ENCODE measurements at places on chromosomes 12 and 14. TPM values are rescaled to one million over a fixed set of nuclear protein-coding genes. Genes with fewer than 3 reads are reported as not detected.
A peak's percentile ranks its signal among the peaks of the same experiment; 100 is the strongest.

DNA sequence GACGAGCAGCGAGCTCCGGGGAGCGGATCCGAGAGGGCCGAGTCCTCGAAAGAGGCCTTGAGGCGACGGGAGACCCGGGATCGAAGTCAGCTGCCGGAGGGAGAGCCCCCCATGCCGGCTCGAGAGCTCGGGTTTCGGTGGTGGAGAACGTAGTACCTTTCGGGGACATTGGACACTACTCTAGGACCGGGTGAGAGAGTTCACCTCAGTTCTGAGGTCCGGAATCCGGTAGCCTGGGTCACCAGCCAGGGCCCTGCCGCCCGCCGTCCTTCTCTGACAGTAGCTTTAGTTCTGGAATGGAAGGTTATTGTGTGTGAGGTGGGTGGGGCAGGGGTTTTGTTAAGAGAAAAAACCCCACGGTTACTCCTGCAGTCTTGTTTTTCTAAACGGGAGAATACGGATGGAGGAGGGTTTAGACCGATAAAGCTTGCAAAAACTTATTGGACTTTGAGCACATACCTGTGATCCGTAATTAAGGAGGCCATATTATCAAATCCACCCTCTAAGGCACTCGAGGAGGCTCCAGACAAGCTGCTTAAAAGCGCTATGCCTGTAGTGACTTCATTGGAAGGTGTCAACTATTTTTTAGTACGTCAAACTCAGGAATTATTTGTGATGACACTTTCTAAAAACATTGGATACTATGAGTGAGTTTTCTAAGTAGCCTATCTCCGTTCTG lies 765 bp downstream of the SCYL2 start:
- peak; percentile 41 for DNase-seq

- no peak for DNase-seq
These were observed 197.8 kb upstream of the PRKD1 start for GRCh38 chr14:30125322-30125979.

- no peak for DNase-seq
These were observed 4.0 kb downstream of the PRKAG1 start for GRCh38 chr12:49014547-49014946.

KLRD1 gene
- total RNA-seq: under 0.01 TPM

ARHGDIB gene
- 19.8 TPM for total RNA-seq

DNA sequence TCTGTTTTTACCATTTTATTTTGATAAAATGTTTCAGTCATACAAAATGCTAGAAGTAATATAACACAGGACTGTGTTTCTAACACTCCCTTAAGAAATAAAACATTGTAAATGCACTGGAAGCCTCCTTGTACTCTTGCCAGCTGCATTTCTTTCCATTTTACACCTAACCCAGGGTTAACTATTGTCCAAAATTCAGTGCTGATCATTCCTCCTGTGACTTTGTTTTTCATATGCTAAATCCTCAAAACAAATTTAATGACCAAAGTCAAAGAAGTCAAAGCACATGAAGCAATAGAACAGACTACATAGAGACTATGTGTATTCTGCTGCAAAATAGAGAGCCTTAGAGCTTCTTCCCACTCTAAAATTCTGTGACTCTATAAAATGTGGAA lies 420.3 kb upstream of the PRICKLE1 start:
- DNase-seq: no peak

DNA sequence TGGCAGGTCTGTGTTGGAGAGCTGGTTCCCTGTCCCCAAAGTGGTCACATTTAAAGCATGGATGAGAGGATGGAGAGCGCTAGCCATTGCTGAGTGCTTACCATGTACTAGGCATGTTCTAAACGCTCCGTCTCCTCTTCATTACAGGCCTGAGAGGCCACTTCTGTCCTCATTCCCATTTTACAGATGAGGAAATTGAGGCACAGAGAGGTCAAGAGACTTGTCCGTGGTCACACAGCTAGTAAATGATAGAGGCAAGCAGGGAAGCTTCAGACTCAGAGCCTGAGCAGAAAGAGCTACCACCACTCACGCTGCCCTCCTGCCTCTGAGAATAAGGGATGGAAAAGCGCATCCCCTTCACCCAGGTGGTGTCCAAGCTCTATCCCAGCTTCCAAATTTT lies 64.3 kb downstream of the SLC25A47 start:
- no peak for DNase-seq

- DNase-seq: peak; percentile 25
These were observed 1.7 kb upstream of the NUAK1 start for GRCh38 chr12:106140223-106140986.

DNA sequence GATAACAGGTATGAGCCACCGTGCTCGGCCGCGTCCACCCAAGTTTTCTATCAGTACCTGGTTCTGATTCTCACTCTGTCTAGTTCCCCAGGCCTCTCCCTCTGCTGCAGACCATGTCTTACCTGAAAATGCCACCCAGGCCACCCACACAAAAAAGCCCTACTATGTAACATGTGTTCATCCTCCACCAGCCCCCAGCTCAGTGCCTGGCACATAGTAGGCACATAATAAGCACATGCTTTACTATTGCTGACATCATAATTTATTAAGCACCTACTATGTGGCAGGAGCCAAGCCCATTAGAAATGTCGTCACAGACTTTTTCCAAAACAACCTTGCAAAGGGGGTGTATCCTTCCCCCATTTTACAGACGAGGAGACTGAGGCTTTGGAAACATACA lies 37.8 kb downstream of the CMKLR1 start:
- no peak for DNase-seq

Measured in body of pancreas (tissue), 4 donors.